ENCODE measurements at places on chromosomes 3 and 15. TPM values are rescaled to one million over a fixed set of nuclear protein-coding genes. Genes with fewer than 3 reads are reported as not detected.

- no peaks in the 10 kb centered on the region for H3K4me1 ChIP-seq
- H3K36me3 ChIP-seq: no peaks in the 10 kb centered on the region
- DNase-seq: no peak
- H3K4me3 ChIP-seq: no peak overlapping the region
Measured at GRCh38 chr3:40923143-40923542, 276.2 kb upstream of the CTNNB1 start.

DNA sequence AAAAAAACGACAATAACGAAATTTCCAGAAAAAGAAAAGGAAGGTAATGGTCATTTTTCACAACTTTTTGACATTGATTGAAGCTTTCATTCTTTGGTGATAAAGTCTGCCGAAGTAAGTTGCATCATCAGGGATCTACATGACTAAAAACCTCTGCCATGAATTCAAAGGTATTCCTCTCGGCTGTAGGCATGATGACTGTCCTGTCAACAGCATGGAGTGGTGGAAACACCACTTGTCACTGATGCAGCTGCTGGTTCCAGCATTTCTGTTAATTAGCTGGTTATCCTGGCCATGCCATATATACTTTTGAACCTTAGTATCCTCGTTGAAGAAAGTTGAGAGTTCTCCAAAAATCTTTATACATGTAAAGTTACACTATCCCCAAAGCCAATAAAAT, 859.0 kb upstream of the ARPP21 start:
- DNase-seq: no peak
- H3K36me3 ChIP-seq: no peaks in the 10 kb centered on the region
- no peak overlapping the region for H3K4me3 ChIP-seq
- H3K4me1 ChIP-seq: no peaks in the 10 kb centered on the region
- H3K27ac ChIP-seq: no peak overlapping the region
- H3K27me3 ChIP-seq: no peaks in the 10 kb centered on the region

- H3K27ac ChIP-seq: no peak overlapping the region
- H3K4me3 ChIP-seq: peak overlapping the region; percentile 58
- peaks cover 8% of the 10 kb centered on the region for H3K36me3 ChIP-seq
- no peaks in the 10 kb centered on the region for H3K4me1 ChIP-seq
- H3K27me3 ChIP-seq: no peaks in the 10 kb centered on the region
Measured at GRCh38 chr3:39407773-39408492, 1.4 kb downstream of the RPSA start.

- no peaks in the 10 kb centered on the region for H3K27me3 ChIP-seq
- DNase-seq: no peak
- H3K27ac ChIP-seq: no peak overlapping the region
- H3K36me3 ChIP-seq: no peaks in the 10 kb centered on the region
Measured at GRCh38 chr3:72977060-72977808, 19.4 kb upstream of the PPP4R2 start.

DNA sequence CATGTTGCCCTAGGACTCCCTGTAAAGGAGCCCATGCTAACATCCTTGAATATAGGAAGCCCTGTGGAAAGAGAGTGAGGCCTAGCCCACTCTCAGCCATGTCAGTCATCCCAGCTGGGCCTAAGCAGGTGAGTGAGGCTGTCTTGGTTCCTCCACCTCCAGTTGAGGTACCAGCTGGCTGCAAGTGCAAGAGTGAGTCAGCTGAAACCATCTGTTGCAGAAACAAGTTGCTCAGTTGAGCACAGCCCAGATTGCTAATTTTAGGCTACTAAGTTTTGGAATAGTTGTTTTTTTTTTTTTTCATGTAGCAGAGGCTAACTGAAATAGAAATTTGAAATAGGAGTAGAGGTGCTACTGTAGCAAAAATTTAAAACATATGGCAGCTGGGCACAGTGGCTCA, 43.7 kb upstream of the ADPGK start:
- no peak for DNase-seq

DNA sequence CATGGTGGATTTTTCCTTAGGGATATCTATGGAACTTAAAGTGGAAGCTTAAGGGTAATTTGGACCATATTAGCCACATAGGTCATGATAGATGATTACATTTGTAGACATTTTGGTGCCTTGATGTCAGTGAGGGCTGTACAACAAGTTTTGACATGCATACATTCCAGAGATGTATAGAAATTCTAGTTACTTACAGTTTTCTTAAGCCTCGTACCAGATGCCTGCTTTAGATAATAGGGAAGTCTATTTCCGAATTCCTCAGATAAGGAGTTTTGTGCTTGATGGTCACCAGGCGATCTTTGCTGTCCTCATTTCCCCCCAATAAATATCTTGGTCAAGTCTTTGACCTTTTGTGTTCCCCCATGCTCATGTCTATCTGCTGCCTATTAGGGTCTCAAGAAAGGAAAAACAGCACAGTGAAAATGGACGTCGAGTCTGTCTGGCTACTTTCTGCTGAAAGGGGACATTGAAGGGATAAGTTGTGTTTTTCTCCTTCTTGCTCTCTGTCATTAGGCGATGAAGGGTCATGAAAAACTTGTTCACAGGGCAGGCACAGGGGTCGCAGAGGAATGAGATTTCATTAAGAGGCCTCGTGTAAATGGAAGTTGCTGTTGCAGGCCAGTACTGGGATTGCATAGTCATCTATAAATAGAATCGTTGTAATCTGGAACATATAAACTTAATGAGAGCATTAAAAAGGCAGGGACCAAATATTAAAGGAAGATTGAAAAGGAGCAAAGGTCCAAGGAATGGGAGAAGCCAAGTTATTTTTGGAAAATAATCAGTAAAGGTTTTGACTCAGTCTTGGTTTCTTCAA, 20.0 kb upstream of the SENP7 start:
- H3K36me3 ChIP-seq: no peaks in the 10 kb centered on the region
- H3K4me1 ChIP-seq: no peaks in the 10 kb centered on the region
- H3K27me3 ChIP-seq: no peaks in the 10 kb centered on the region

- no peaks in the 10 kb centered on the region for H3K4me1 ChIP-seq
- no peak overlapping the region for H3K27ac ChIP-seq
- no peaks in the 10 kb centered on the region for H3K27me3 ChIP-seq
- DNase-seq: no peak
- no peaks in the 10 kb centered on the region for H3K36me3 ChIP-seq
Measured at GRCh38 chr3:48135552-48136495, 52.4 kb downstream of the CDC25A start.

DNA sequence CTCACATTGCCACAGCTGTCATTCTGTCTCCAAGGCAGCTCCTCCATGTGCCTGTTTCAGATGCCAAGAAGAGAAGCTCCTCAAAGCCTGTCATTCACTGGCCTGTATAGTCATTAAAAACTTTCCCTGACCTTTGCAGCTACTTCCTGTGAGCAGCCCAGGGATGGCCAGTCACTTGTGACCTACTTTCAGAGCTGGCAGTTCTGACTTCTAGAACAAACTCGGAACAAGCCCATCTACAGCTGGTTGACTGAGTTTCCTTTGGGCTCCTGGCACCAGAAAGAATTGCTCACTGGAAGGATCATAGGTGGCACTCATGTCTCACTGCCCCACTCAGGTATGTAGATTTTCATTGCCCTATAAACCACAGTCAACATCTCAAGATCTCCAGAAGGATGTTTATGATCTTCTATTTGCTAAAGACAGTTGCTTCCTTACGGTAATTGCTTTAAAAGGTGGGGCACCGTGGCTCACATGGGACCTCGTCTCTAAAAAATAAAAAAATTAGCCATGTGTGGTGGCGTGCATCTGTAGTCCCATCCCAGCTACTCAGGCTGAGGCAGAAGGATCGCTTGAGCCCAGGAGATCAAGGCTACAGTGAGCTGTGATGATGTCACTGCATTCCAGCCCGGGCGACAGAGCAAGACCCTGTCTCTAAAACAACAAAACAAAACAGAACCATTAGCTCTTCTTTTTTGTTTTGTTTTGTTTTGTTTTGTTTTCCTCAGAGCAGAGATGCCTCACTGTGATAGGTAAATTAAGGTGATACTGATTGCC, 11.2 kb upstream of the ATP13A3 start:
- peak; percentile 40 for DNase-seq
- no peak overlapping the region for H3K27ac ChIP-seq
- H3K4me3 ChIP-seq: no peak overlapping the region
- H3K36me3 ChIP-seq: no peaks in the 10 kb centered on the region
- H3K27me3 ChIP-seq: no peaks in the 10 kb centered on the region

DNA sequence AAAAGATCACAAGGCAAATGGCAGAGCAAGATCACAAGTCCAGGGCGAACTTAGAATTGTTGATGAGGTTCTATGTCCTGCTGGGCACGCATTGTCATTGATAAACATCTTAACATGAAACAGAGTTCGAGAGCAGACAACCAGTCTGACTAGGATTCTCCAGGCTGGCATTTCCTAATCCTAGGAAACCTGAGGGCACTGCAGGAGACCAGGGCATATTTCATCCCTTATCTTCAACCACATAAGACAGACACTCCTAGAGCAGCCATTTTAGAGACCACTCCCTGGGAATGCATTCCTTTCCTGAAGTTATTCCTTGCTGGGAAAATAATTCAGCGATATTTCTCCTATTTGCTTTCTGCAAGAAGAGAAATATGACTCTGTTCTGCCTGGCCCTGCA, 1199.9 kb downstream of the SI start:
- no peaks in the 10 kb centered on the region for H3K27me3 ChIP-seq
- no peaks in the 10 kb centered on the region for H3K36me3 ChIP-seq
- H3K4me1 ChIP-seq: no peaks in the 10 kb centered on the region
- no peak overlapping the region for H3K4me3 ChIP-seq

DNA sequence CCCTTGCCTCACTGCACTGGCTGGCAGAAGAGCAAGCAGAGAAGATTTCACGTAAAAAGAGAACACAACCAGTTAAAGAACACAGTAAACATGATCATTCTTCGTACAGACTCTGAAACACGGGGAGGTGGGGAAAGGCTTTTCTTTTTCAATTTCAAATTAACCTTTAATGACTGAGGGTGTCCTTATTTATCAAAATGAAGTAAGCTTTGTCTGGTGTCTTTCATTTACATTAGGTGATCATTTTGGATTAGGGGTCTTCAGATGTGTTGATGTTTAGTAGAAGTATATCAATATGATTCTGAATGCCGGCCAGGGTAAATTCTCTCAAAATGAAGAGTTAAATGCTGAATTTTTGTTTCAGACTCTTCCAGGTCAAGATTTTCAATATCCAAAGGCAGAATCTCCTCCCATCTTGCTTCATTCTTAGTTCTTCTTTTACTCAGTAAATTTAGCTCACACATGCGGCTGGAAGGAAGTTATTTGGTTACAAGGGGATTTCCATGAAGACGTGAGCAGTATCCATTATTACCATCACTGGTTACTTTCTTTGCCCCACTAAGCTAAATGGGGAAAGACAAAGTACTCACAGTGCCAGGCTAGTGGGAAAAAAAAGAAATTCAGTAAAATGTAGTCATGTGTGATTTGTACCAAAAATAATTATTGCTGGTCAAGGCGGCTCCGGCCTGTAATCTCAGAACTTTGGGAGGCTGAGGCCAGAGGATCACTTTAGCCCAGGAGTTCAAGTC, 272.2 kb upstream of the NR2F2 start:
- no peaks in the 10 kb centered on the region for H3K36me3 ChIP-seq
- H3K27ac ChIP-seq: no peak overlapping the region
- no peaks in the 10 kb centered on the region for H3K4me1 ChIP-seq
- H3K4me3 ChIP-seq: no peak overlapping the region

GRCh38 chr3:115190747-115191146, 43.7 kb upstream of the ZBTB20 start:
- H3K27me3 ChIP-seq: no peaks in the 10 kb centered on the region
- H3K4me1 ChIP-seq: no peaks in the 10 kb centered on the region
- H3K36me3 ChIP-seq: no peaks in the 10 kb centered on the region
- H3K4me3 ChIP-seq: no peak overlapping the region

DNA sequence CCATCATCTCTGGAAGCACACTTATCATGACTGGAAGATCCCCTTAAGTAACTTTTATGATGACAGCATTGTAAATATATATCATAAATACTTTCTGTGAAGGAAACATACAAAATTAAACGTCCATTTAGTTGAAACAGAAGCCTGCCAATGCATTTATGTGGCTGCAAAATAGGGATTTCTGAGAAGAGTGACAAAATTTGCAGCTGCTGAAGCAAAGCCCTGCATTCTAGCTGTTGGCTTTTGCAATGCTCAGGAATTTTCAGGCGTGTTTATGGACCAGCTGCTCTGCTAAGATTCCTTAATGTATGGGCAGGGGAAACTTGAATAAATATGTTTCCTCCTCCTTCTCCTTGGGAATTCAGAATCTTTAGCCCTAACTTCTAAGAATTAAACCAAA, 137.3 kb downstream of the CACNA2D3 start:
- H3K4me3 ChIP-seq: no peak overlapping the region
- no peaks in the 10 kb centered on the region for H3K27me3 ChIP-seq
- H3K27ac ChIP-seq: no peak overlapping the region

- no peaks in the 10 kb centered on the region for H3K4me1 ChIP-seq
- peak; percentile 55 for DNase-seq
- H3K27me3 ChIP-seq: no peaks in the 10 kb centered on the region
- H3K4me3 ChIP-seq: no peak overlapping the region
Measured at GRCh38 chr15:71443538-71443937, 328.3 kb downstream of the THSD4 start.

GRCh38 chr3:53303549-53303948, 43.8 kb downstream of the DCP1A start:
- no peak overlapping the region for H3K4me3 ChIP-seq
- no peak overlapping the region for H3K27ac ChIP-seq
- no peaks in the 10 kb centered on the region for H3K4me1 ChIP-seq
- no peaks in the 10 kb centered on the region for H3K27me3 ChIP-seq
- no peak for DNase-seq

The LRRN1 gene
- total RNA-seq: 58.4 TPM

The ELL3 gene
- 7.7 TPM for total RNA-seq

The SEMA3G gene
- 7.6 TPM for total RNA-seq

The GATA2 gene
- 181 TPM for total RNA-seq

The NR1I2 gene
- not detected for total RNA-seq

The DUOX1 gene
- 32.1 TPM for total RNA-seq

The RNF13 gene
- 77.3 TPM for total RNA-seq

Measured in prostate gland (tissue), 2 donors.